ENCODE measurements at places on chromosomes 5 and 9. TPM values are rescaled to one million over a fixed set of nuclear protein-coding genes. Genes with fewer than 3 reads are reported as not detected.

The SOWAHA gene
- 0.18 TPM for total RNA-seq

The TIMD4 gene
- total RNA-seq = not detected

The KLHL3 gene
- 6.7 TPM for total RNA-seq

GRCh38 chr9:113536483-113537228, 73.1 kb downstream of the RGS3 start:
- H3K27me3 ChIP-seq = no peaks in the 10 kb centered on the region
- H3K36me3 ChIP-seq = peaks cover 39% of the 10 kb centered on the region
- H3K4me3 ChIP-seq = no peak overlapping the region
- no peak for DNase-seq

- H3K4me3 ChIP-seq = peak overlapping the region; percentile 33
- H3K27me3 ChIP-seq = peaks cover 12% of the 10 kb centered on the region
- no peaks in the 10 kb centered on the region for H3K36me3 ChIP-seq
- no peaks in the 10 kb centered on the region for H3K4me1 ChIP-seq
- peak; percentile 53 for DNase-seq
Observed at GRCh38 chr5:36070687-36071571, 4.2 kb upstream of the UGT3A2 start.

Data from lower lobe of right lung (tissue), 2 donors.